Stimulated activated CD4-positive, alpha-beta T cell treated with anti-CD3 and anti-CD28 coated beads, Interleukin-12 subunit alpha, Interleukin-12 subunit beta, amount 100 ng/mL, for 48 hours (primary cell): ENCODE measurements at places on chromosomes 5 and 9.

GRCh38 chr9:70561111-70561510 lies 146.7 kb upstream of the KLF9 start:
- DNase-seq: no peak

DNA sequence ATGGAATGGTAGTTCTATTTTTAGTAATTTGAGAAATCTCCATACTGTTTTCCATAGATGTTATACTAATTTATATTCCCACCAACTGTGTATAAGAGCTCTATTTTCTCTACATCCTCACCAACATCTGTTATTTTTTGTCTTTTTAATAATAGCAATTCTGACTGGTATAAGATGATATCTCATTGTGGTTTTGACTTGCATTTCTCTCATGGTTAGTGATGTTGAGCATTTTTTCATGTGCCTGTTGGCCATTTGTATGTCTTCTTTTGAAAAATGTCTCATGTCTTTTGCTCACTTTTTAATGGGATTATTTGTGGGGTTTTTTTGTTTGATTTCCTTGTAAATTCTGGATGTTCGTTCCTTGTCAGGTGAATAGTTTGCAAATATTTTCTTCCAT lies 154.4 kb downstream of the ZSWIM6 start:
- no peak for DNase-seq

DNA sequence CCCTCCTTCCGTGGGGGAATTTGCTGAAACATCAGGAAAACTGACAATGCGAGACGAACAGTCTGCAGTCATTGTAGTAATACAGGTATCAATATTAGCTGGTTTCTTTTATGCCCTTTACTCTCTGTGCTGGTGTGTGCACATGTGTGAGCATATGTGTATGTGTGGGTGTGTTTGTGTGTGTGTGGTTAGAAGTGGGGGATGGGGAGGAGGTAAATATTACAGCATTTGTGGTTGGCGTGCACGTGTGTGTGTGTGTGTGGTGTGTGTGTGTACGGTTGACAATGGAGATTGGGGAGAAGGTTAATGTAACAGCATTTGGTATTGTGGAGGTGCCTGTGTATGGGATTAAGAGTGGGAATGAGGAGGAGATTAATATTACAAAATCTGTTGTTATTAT lies 219.4 kb downstream of the ADGRV1 start:
- DNase-seq: no peak

- DNase-seq: no peak
Observed at GRCh38 chr5:179825655-179826182, 5.0 kb downstream of the SQSTM1 start.

GRCh38 chr5:116454417-116454927 lies 120.2 kb downstream of the SEMA6A start:
- no peak for DNase-seq

DNA sequence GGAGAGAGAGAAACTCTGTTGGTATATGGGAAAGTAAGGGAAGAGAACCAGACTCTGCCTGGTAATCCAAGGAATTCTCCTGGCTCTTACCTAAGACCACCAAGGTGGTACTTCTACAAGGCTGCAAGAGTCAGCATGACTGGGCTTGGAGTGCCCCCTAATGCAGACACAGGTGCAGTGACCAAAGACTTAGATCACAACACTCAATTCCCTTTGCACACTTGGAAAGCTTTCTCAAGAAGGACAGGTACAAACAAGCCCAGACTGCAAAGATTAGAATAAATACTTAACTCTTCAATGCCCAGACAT lies 25.2 kb downstream of the UGT3A2 start:
- DNase-seq: no peak
